NCI-H510A (cell line): ENCODE measurements at places on chromosomes 6 and 20.

- DNase-seq = no peak
Observed at GRCh38 chr6:113819169-113819830, 37.8 kb upstream of the MARCKS start.

- no peak for DNase-seq
Observed at GRCh38 chr20:15240801-15241200, 903.4 kb upstream of the FLRT3 start.

DNA sequence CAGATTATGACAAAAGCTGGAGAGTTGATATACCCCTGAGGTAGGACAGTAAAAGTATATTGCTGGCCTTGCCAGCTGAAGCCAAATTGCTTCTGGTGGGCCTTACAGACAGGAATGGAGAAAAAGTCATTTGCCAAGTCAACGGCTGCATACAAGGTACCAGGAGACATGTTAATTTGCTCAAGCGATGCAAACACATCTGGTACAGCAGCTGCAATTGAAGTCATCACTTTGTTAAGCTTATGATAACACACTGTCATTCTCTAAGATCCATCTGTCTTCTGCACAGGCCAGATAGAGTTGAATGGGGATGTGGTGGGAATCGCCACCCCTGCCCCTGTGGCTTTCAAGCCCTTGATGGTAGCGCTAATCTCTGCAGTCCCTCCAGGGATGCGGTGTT, 40.4 kb upstream of the POPDC3 start:
- DNase-seq = no peak

DNA sequence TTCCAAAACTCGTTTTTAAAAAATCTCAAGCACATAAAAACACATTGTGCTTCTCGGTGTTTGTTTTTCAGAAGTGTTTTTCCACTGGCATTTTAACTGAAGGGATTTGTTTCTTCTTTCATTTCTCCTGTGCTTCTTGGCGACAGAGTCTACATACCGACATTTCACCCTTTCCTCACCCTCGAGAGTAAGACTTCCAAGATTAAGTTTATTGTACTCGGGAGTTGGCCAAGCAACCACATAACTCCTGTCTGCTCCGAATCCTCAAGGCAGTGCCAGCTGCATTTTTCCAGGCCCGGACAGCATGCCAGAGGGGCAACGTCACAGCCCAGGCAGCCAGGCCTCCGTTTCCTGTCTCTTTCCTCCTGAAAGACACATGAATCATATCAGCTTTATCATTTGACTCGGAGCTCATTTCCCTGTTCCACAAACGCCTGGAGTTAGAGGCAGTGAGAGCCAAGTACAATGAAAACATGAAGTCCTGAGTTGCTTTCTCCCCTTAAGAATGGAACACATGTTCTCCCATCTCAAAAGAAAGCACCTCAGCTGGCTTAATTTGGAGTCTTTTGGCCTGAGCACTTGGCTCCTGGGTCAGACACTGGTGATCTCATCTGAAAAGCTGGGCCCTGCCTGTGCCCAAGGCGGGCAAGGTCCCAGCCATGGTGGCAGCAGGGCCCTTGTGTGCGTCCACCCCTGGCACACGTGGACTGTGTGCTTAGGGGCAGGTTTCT, 23.2 kb upstream of the FAM50B start:
- DNase-seq = no peak

GRCh38 chr6:56238352-56238751, 9.0 kb downstream of the COL21A1 start:
- DNase-seq = no peak

- no peak for DNase-seq
Observed at GRCh38 chr6:156383059-156383458, 394.1 kb upstream of the ARID1B start.

DNA sequence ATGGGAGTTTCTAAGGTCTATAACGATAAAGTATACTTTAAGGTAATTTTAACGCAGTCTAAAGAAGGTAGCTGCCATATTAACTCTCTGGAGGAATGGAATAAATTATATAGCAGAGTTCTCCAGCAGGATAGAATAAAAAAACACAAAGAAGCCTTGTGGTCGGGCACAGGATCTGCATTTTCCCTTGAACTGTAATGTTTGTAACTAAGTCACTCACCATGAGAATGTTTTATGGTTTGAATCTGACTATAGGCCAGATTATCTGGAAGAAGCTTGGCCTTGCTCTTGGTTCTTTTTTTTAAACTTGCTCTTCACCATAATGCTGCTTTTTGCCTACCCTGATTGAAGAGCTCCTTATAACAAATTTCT, 238.8 kb upstream of the NOX3 start:
- DNase-seq = no peak

- no peak for DNase-seq
Observed at GRCh38 chr20:15200147-15200565, 862.7 kb upstream of the FLRT3 start.

DNA sequence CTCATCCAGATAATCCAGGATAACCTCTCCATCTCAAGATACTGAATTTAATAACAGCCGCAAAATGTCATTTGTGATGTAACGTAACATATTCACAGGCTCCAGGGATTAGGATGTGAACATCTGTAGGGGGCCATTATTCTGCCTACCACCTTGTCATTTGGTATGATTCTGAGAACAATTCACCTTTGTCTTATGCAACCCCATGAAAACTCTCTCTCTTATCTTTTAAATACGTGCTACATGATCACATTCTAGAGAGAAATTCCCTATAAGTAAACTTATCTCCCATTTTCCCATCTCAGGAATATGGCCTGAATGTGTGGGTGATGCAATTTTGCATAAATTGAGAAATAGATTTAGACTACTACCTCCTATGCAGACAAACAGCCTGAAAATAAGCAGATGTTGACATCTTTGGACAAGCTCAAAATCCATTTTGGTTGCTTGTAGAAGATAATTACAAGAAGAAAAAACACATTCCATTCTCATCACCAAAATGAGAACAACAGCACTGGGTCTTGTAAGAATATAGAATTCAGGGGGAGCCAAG, 255.4 kb upstream of the STXBP5 start:
- DNase-seq = no peak

DNA sequence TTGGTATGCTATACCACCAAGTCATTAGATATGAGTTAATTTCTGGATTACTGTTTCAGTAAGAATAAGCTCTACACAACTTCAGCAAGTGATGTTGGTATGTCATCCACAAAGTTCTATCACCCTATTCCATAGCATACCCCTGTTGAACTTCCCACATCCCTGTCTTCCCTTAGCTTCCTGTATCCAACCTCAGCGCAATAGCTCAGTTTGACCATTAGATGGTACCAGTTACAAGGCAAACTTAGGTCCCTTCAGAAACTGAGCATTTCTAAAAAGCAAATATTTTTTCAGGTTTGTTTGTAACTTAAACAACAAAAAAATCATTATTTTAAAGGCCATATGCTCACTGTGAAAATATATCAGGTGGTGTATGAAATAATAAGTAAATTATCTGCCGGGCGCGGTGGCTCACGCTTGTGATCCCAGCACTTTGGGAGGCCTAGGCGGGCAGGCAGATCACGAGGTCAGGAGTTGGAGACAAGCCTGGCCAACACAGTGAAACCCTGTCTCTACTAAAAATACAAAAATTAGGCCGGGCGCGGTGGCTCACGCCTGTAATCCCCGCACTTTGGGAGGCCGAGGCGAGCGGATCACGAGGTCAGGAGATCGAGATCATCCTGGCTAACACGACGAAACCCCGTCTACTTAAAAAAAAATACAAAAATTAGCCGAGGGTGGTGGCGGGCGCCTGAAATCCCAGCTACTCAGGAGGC, 8.8 kb upstream of the MOG start:
- DNase-seq = no peak

- DNase-seq = no peak
Observed at GRCh38 chr6:166417285-166417691, 34.5 kb upstream of the MPC1 start.

GRCh38 chr6:36984581-36985416, 1.2 kb downstream of the MTCH1 start:
- peak; percentile 49 for DNase-seq

DNA sequence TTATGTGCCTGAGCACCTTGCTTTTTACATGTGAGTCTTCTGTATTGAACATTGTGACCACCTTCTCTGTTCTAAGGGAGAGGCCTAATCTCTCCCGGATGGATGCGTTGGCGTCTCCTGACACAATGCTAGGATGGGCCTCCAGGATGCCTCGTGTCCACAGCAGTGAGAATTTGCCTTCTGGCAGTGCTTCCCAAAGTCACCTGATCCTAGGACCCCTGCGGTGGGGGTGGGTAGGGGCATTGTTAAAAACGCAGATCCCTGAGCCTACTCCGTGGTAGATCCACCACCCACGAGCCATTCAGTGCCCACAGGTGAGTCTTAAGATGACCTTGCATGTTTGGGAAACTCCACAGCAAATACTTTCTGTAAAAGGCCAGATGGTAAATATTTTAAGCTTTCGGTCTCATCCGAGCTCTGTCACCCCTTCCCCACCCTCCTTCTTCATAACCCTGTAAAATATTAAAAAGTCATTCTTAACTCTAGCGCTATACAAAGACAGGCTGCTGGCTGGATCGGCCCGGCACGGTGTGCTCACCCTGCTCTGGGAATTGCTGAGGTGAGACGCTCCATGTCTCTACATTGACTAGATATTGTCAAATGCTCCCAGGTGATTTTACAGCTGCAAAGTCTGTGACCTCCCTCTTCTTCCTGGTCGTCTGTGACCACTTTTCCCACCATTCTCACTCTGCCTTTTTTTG, 106.7 kb upstream of the IYD start:
- DNase-seq = no peak

GRCh38 chr6:120447605-120448004, 886.7 kb downstream of the TBC1D32 start:
- no peak for DNase-seq

DNA sequence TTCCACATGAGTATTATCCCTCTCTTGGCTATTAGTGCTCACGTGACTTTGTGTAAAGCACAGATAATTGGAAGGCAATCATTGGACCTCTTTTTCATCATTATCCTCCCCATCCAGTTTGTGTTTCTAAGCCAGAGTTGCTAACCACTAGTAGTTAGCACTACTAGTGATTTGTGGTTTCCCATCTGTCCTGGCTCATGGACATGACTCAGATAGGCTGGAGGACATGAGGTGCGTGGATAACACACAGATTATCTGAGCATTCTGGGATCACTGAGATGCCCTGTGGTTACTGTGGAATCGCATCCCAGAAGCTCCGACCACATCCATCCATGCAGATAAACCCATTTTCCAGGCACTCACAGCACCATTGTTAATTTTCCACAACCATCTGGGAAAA, 123.8 kb upstream of the NAA20 start:
- no peak for DNase-seq

- DNase-seq = no peak
Observed at GRCh38 chr6:95288251-95288650, 289.1 kb upstream of the MANEA start.

DNA sequence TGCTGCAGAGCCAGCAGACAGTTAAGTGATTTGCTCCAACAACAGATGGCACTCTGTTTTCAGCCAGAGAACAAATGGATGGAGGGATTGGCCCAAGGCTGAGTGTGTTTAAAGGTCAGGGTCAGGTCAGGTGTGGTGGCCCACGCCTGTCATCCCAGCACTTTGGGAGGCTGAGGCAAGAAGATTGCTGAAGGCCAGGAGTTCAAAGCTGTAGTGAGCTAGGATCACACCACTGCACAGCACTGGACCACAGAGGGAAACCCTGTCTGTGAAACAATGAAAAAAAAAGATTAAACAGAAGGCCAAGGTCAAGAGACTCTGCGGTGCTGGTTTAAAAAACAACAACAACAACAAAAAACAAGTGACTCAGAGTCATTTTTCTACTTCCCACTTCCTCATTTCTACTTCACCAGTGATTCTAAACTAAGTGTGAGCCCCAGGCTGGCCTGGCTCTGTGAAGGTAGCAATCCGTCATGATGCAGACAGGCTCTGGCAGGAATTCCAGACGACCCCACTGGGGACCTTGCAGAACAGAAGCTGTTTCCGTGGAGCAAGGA, 42.5 kb upstream of the ARMC2 start:
- no peak for DNase-seq

DNA sequence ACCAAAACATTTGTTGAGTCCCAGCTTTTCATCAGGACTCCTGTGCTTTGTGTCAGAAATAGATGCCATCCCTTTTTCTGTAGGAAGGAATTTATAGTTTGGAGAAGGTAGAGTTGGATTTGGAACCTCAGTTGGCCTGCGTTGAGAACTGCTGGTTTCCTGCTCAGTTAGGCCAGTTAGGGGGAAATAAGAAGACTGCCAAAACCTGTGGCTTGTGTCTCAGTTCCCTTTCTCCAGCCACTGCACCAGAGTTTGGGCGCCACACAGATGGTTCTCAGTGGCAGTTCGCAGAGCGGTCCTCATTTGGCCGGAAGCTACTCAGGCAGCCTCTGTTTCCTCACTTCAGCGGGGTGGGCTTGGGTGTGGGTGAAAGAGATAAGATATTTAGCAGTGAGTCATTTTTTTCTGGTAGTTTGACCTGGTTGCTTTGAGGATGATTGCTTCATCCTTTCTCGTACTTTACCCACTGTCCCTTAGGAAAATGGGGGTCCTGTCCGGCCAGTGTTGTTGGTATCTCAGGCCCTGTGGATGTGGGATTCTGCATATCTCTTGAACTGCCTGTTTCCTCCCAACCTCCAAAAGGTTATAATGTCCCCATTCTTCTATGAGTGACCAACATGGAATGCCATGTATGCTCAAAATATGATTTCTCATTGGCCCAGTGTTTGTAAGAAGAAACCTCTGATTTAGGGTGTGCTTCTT, 53.7 kb downstream of the JARID2 start:
- DNase-seq = no peak

GRCh38 chr6:124882579-124883393, 79.5 kb upstream of the RNF217 start:
- DNase-seq = no peak

GRCh38 chr6:26003102-26003694, 40.6 kb downstream of the TRIM38 start:
- DNase-seq = no peak

- no peak for DNase-seq
Observed at GRCh38 chr20:21339499-21339898, 36.4 kb downstream of the XRN2 start.

- DNase-seq = no peak
Observed at GRCh38 chr6:36533321-36533720, 14.0 kb downstream of the STK38 start.

DNA sequence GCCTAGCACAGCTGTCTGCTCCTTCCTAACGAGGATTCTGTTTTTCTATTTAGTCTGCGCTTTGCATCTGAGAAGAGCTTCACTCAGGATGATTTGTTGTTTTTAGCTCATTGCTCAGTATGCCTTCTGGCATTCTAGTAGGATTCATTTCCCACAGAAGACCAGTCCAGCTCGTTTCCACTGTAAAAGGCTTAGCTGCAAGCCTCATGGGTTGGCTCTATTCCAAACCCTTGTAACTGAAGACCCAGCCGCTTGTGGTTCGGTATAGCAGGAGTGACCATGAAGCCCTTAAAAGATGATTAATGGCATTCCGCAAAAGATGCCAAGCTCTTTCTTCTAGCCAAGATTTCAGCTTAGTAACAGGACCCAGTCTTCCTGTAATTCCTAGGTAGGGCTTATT, 7.2 kb downstream of the ADGRF1 start:
- peak; percentile 93 for DNase-seq

GRCh38 chr6:4941782-4942672, 61.8 kb downstream of the RPP40 start:
- no peak for DNase-seq

GRCh38 chr6:25487012-25487411, 165.0 kb upstream of the SCGN start:
- peak; percentile 35 for DNase-seq

GRCh38 chr6:15430931-15431405, 185.1 kb downstream of the JARID2 start:
- DNase-seq = no peak
